Cardiac fibroblast (primary cell): ENCODE measurements at places on chromosomes 3 and 15.
A peak's percentile ranks its signal among the peaks of the same experiment; 100 is the strongest.

- DNase-seq: no peak
Observed at GRCh38 chr3:178629430-178630178, 93.4 kb downstream of the KCNMB2 start.

DNA sequence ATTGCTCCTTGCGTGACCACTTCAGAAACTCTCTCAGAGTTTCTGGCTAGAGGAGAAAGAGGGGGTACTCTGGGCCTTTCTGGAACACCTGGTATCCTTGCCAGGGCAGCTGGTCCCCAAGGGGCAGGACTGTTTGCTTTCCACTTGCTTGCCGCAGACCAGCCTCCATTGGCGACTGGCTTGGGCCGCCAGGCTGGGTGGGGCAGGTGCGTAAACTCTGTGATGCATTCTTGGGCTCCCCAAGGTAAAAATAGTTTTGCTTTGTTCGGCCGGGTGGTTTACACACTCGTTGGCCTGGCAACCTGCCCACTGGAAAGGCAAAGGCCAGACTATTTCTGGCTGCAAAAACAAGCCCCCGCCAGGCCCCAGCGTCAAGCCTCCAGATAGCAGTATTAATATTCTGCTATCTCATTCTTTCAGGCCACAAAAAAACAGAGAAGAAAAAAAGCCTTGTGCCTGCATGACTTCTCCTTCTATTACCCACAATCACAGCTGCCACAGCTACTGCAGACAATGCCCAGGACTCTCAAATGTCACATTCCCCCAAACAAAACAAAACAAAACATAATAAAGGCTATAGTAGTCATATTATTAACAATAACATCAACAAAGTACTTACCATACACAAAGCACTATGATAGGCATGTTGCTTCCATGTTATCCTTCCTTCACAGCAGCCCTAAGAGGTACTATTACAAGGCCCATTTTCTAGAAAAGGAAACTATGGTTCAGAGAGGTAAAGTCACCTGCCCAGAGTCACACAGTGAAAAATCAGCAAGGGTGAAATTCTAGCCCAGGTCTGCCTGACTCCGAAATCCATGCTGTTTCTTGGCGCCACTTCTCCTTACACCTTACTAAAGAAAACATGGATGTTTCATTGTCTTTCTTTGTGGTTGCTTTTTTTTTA is 14.0 kb upstream of the SSUH2 start:
- DNase-seq: peak; percentile 56

- DNase-seq: peak; percentile 36
Observed at GRCh38 chr3:82474711-82475110, 713.3 kb upstream of the GBE1 start.

- no peak for DNase-seq
Observed at GRCh38 chr3:8423307-8423706, 78.3 kb upstream of the LMCD1 start.

- peak; percentile 56 for DNase-seq
Observed at GRCh38 chr15:66682865-66683264, 19.2 kb upstream of the SMAD6 start.

DNA sequence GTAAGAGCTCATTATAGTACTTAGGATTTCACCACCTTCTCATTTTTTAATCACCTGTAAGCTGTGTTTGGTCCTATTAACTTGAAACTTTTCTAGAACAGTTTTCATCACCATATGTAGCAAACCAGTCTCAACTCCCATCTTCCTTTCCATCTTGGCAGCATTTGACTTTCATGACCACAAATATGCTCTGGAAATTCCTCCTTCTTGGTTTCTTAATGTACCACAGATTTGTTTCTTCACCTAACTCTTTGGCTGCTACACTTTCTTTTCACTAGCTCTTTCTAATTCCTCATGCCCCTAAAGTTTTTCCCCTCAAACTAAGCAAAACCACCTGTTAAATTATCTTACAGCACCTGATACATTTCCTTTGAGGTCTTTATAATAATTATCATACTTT is 13.2 kb upstream of the NMB start:
- DNase-seq: peak; percentile 82

DNA sequence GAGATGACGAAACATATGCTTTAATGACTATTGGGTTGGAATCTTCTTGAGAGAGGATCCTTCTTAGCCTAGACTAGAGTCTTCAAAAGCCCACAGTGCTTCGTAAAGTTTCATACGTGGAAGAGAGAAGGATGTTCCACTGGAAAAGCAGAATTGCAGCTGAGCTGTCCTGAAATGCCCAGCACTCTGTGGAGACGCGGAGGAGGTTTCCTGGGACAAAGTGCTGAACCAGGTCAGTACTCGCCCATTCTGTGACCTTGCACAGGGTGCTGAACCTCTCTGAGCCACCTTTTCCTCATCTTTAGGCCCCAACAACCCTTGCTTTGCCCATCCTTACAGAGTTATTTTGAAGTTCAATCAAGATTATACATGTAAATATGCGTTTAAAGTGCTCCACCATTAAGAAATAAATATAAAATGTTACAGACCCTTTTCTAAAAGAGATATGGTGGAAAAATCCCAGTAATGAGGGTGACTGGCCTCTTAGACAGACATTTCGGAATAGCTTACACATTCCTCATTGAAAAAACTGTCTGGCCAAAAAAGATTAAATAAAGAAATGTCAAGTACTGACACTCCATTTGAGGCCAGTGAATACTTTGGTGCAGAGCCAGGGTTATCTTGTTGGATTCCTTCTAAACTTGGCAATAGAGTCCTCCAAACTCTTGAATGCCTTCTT is 4.2 kb upstream of the MAGEF1 start:
- DNase-seq: peak; percentile 56

DNA sequence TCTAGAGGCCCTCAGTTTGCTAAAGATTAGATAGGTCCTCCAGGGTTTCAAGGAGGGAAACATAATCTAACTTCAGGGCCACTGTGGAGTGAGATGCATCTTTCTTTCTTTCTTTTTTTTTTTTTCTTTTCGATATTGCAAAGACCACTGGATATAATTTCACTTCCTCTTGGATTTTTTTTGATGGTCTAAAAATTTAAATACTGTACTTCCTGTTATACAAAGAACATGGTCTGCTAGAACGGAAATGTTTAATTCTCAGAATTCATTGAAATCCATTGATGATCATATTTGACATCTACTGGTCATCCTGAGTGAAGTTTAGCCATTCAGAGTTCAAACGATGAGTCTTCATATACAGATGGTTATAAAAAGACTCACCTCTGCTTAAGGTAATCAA is 808.8 kb upstream of the LMCD1 start:
- no peak for DNase-seq

GRCh38 chr3:133472242-133472641 is 72.4 kb downstream of the BFSP2 start:
- DNase-seq: peak; percentile 10

GRCh38 chr3:188156056-188156455 is 2.1 kb downstream of the LPP start:
- DNase-seq: no peak

GRCh38 chr3:122103821-122104514 is 48.8 kb downstream of the CD86 start:
- DNase-seq: no peak

GRCh38 chr3:102329066-102329465 is 105.7 kb upstream of the ZPLD1 start:
- DNase-seq: no peak
